Fibroblast of lung (primary cell): ENCODE measurements at places on chromosomes 5 and 9. TPM values are rescaled to one million over a fixed set of nuclear protein-coding genes. Genes with fewer than 3 reads are reported as not detected.

DNA sequence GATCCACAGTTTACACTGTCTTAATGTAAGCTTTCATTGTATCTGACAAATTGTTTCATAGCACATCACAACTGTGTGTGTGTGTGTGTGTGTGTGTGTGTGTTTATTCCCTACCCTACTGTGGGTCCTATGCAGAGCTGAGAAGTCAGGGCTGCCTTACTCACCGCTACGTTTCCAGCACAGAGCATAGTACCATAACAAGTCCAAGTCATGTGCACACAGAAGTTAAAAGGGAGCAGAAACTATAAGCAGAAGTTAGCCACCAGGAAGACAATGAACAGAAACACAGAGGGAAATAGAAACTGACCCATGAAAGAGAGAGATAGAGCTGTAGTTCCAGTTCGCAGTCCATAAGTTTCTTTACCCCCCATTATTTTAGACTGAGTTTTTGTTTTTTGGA, 38.2 kb upstream of the DMXL1 start:
- DNase-seq, result no peak

GRCh38 chr9:17783227-17783626, 204.4 kb downstream of the SH3GL2 start:
- DNase-seq, result no peak

- DNase-seq, result no peak
These were observed 326.5 kb downstream of the NTRK2 start for GRCh38 chr9:84996029-84996428.

DNA sequence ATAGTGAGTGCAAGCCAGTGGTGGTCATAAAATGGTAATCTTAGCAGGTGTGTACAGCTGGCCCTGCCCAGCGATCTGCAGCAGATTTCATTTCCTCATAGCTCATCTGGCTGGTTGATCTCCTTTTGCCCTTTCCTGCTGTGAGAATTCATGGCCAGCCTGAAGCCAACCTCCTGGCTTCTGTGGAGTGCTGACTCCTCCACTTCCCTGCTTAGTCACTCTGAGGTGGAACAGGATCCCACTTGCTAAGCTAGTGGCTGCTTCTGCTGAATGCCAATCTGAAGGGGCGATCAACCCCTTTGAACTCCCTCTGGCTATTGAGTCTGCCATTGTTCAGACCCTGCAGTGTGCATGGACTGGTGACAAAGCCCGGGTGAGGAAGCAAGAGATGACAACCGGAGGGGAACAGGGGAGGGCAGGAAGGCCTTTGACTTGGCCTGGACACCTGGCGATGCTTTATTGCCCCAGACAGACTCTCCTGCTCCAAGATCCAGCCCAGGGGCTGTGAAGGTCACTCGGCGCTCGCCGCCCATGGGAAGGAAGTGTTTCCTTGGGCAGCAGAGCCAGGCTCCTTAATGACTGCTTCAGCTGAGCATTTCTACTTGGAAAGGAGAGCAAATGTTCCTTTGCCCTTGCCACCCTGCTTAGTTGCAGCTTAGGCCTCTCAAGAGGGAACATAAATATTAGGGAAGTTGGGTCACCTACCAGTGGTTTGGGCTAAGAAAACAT, 341.1 kb downstream of the ZSWIM6 start:
- peak; percentile 73 for DNase-seq

C5orf52 gene
- total RNA-seq, result not detected in 2 replicates

DBH gene
- not detected in 2 replicates for total RNA-seq
